ENCODE measurements at places on chromosomes 5 and 9. TPM values are rescaled to one million over a fixed set of nuclear protein-coding genes. Genes with fewer than 3 reads are reported as not detected.

GRCh38 chr5:72032788-72033187, 74.5 kb upstream of the MAP1B start:
- no peak overlapping the region for H3K27ac ChIP-seq
- no peak for DNase-seq
- H3K36me3 ChIP-seq, result no peaks in the 10 kb centered on the region
- H3K4me1 ChIP-seq, result no peaks in the 10 kb centered on the region
- no peak overlapping the region for H3K4me3 ChIP-seq

DNA sequence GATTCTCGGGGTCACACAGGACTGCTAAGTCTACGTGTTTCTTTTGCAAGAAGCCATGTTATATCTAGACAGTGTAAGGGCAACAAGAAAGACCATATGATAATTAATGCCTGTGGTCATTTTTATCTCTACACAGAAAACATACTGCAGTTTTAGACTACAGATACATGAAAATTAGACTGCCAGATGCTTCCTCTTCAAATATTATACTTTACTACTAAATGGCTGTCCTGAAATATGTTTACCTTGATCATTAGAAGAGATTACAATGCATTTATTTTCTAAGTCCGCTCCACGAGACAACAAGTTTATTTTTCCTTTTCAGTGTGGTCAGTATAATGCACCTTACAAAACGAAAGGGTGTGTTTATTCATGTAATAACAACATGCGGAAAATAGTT, 147.6 kb downstream of the KIAA0825 start:
- no peaks in the 10 kb centered on the region for H3K36me3 ChIP-seq
- DNase-seq, result no peak
- H3K27ac ChIP-seq, result peak overlapping the region; percentile 29
- peaks cover 6% of the 10 kb centered on the region for H3K4me1 ChIP-seq
- no peaks in the 10 kb centered on the region for H3K27me3 ChIP-seq

DNA sequence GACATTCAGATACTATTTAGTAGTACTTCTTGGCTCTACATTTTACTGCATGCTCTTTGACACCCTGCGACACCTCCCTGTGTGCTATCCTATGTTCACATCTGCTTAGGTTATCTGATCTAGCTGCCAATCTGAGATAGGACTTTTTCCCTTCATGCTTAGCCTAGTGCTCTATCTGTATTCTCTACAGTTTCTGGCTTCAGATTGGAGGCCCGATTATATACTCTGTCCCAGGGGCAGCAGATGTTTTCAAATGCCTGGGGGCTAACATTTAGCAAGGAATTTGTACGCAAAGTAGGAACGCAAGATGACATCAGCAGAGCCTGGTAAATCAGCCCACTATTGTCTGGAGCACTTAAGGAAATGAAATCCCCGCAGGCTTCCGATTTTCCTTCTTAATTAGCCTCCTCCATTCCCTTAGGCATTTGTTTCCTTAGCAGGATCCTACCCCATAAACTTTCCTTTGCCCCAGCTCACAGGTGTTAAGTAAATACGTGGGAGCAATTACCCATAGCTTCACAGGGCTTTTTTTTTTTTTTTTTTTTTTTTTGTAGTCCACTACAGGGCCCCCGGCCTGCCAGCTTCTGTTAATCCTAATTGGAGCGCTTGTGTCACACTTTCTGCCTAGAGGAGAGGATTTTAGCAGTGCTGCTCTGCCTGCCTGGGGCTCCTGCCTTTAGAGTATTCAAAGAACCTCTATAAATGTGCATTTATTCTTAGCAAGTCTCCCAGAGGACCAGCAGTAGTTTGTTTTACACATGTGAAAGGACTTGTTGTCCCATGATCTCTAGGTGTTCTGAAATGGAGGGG, 61.1 kb upstream of the LPAR1 start:
- no peak overlapping the region for H3K27ac ChIP-seq
- H3K4me1 ChIP-seq, result peaks cover 20% of the 10 kb centered on the region
- DNase-seq, result peak; percentile 42
- no peaks in the 10 kb centered on the region for H3K27me3 ChIP-seq

DNA sequence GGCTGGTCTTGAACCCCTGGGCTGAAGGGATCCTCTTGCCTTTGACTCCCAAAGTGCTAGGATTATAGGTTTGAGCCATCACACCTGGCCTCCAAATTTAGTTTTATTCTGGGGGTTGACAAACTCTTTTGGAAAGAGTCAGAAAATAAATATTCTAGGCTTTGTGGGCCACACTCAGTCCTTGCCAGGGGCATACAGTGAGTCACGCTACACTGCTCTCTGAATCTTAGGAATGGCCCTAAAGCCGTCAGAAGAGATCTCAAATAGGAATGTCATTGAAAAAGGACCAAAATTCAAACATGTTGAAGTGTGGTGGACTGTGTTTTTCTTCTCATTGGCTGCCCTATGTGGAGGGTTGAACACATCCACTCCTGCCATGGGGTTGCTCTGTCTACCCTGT, 127.7 kb upstream of the BASP1 start:
- H3K36me3 ChIP-seq, result no peaks in the 10 kb centered on the region
- H3K27ac ChIP-seq, result no peak overlapping the region
- H3K4me1 ChIP-seq, result no peaks in the 10 kb centered on the region
- no peak for DNase-seq
- no peaks in the 10 kb centered on the region for H3K27me3 ChIP-seq
- H3K4me3 ChIP-seq, result no peak overlapping the region

EHMT1 gene
- total RNA-seq, result 29.9 TPM

RFX3 gene
- 6.2 TPM for total RNA-seq

CA9 gene
- 0.49 TPM for total RNA-seq

SLC12A7 gene
- 5.5 TPM for total RNA-seq

Measured in muscle of leg (tissue), 16 donors.